ENCODE measurements at places on chromosomes 16 and 17. TPM values are rescaled to one million over a fixed set of nuclear protein-coding genes. Genes with fewer than 3 reads are reported as not detected.

Gene EIF3C
- total RNA-seq = 402 TPM

Gene RCVRN
- total RNA-seq = not detected

Gene KLHL10
- total RNA-seq = 0.08 TPM

Gene KRT31
- total RNA-seq = not detected

Gene NPIPA8
- 0.31 TPM for total RNA-seq

Gene ITGB3
- total RNA-seq = 3.5 TPM

Gene FBXW10
- total RNA-seq = 1.1 TPM

Gene HSD11B2
- 1.7 TPM for total RNA-seq

Gene ABCC3
- total RNA-seq = 137 TPM

Gene FLCN
- 28.7 TPM for total RNA-seq

Gene DPEP2
- total RNA-seq = not detected

Gene TMIGD1
- not detected for total RNA-seq

Gene KRT36
- not detected for total RNA-seq

Gene MPV17L
- total RNA-seq = 4.9 TPM

Gene C17orf50
- 0.33 TPM for total RNA-seq

Gene SPIRE2
- 6.6 TPM for total RNA-seq

Gene KRTAP4-7
- total RNA-seq = not detected

Gene ATF7IP2
- 12.4 TPM for total RNA-seq

Gene EFNB3
- total RNA-seq = 1.8 TPM

Gene WNT9B
- not detected for total RNA-seq

Gene TEKT3
- total RNA-seq = not detected

Gene LRRC37A
- 0.57 TPM for total RNA-seq

Gene C16orf96
- not detected for total RNA-seq

Gene PAGR1
- 45.6 TPM for total RNA-seq

Gene ARHGDIG
- 2.9 TPM for total RNA-seq

Gene MYH11
- 0.02 TPM for total RNA-seq

Gene CRISPLD2
- 3.0 TPM for total RNA-seq

Gene IRX6
- not detected for total RNA-seq

Gene ABI3
- total RNA-seq = not detected

Gene SLC5A2
- 0.29 TPM for total RNA-seq

Gene CACNA1H
- 8.6 TPM for total RNA-seq

Gene WFDC1
- not detected for total RNA-seq

Gene CEP131
- total RNA-seq = 9.0 TPM

Gene DYNC1LI2
- total RNA-seq = 32.0 TPM

Gene NXN
- 27.3 TPM for total RNA-seq

Gene CD300LG
- not detected for total RNA-seq

Gene TBC1D3E
- total RNA-seq = not detected

Gene ANKRD40CL
- total RNA-seq = not detected

Gene AATK
- 0.34 TPM for total RNA-seq

Gene EVI2B
- 0.10 TPM for total RNA-seq

Gene CYB561
- total RNA-seq = 30.8 TPM

Gene DLX3
- 0.10 TPM for total RNA-seq

Gene MYO1D
- total RNA-seq = 2.2 TPM

Gene SNX20
- not detected for total RNA-seq

Gene GAA
- 58.5 TPM for total RNA-seq

Gene RFNG
- 24.6 TPM for total RNA-seq

Gene PRCD
- not detected for total RNA-seq

Gene IL4R
- 42.6 TPM for total RNA-seq

Gene SMIM22
- not detected for total RNA-seq

Gene MFSD6L
- total RNA-seq = not detected

Gene SMG1
- 22.6 TPM for total RNA-seq

Gene NHLRC4
- 0.25 TPM for total RNA-seq

All from A549 treated with RU486 at 1 μM for 4 hours (cell line).